Lower leg skin (tissue), 4 donors: ENCODE measurements at places on chromosomes 6 and 20. TPM values are rescaled to one million over a fixed set of nuclear protein-coding genes. Genes with fewer than 3 reads are reported as not detected.

The CFAP206 gene
- not detected for total RNA-seq

The GPANK1 gene
- total RNA-seq = 26.0 TPM

The VSTM2L gene
- 0.64 TPM for total RNA-seq

The RPP21 gene
- 121 TPM for total RNA-seq

The MOXD1 gene
- total RNA-seq = 12.8 TPM

The SIGLEC1 gene
- 1.0 TPM for total RNA-seq

The CNBD2 gene
- total RNA-seq = 6.2 TPM

The BEND6 gene
- 0.27 TPM for total RNA-seq

The ZKSCAN4 gene
- 6.4 TPM for total RNA-seq

The SLC17A1 gene
- total RNA-seq = not detected

The TSHZ2 gene
- total RNA-seq = 10.5 TPM

The ID4 gene
- total RNA-seq = 228 TPM

The NFKBIE gene
- total RNA-seq = 15.8 TPM

The HACE1 gene
- 11.3 TPM for total RNA-seq

The TREML1 gene
- total RNA-seq = not detected
